H1 (cell line): ENCODE measurements at places on chromosomes 6 and 20. TPM values are rescaled to one million over a fixed set of nuclear protein-coding genes. Genes with fewer than 3 reads are reported as not detected.

DNA sequence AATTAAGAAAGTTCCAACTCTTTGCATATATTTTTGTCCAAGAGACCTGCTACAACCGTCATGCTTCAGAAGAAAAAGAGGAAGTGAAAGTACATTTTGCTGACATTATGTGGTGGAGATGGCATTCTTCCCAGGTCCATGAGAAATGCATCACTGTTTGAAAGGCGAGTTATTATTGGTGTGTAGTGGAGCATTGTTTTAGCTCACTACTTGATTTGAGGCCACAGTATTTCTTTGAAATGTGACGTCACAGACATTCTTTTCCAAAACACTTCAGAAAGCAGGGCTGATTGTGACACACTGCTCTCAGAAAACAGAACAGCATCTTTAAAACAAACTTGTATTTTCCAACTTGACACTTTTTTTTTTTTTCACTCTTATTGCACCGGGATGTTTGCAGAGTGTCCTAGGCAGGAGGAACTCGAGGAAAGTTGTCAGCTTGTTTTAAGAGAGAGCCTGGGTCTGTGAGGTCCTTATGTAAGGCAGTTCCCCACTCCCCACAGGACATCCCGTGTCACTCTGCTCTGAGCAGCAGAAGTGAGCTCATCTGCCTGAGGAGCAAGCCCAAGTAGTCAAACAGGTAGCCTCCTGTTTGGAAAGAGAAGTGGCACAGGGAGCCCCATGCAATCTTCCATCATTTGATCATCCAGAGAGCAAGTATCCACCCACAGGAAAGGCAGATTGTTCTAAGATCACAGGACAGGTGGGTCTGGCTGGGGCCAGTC is 1.1 kb downstream of the SPTLC3 start:
- DNase-seq: no peak

GRCh38 chr20:57968120-57968519 is 258.3 kb upstream of the PMEPA1 start:
- DNase-seq: no peak

The HLA-DOB gene
- total RNA-seq: 0.27 TPM in 1 of 2 replicates, not detected in the other

The TCP11 gene
- total RNA-seq: not detected in 2 replicates

- DNase-seq: no peak
Observed at GRCh38 chr6:121201105-121201504, 133.2 kb downstream of the TBC1D32 start.

The COL20A1 gene
- total RNA-seq: 0.17 and 0.19 TPM in 2 replicates

The HS3ST5 gene
- total RNA-seq: 9.9 and 11.2 TPM in 2 replicates

DNA sequence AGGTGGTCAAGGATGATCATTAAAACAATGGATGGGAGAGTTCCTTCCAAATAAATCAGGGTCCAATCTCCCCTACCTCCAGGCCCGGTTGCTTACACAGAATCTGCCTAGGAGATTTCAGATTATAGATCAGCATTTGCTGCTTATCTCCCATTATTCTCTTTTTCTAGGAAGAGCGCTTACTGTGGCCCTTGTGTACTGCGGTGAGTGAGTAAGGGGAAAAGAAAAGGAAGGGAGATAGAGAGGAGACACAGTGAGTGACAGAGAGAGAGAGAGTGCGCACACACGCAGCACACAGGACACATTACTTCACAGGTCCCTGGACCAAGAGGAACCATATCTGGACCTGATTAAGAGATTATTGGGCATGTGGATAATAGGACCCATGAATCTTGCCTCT is 6.2 kb downstream of the LATS1 start:
- DNase-seq: no peak

GRCh38 chr6:144345451-144345850 is 60.3 kb downstream of the UTRN start:
- no peak for DNase-seq

- DNase-seq: no peak
Observed at GRCh38 chr6:45563041-45563440, 185.3 kb upstream of the SUPT3H start.

GRCh38 chr6:29629571-29629970 is 3.4 kb downstream of the GABBR1 start:
- no peak for DNase-seq

The HEY2 gene
- 16.2 and 17.7 TPM in 2 replicates for total RNA-seq

The CD40 gene
- 12.1 and 14.5 TPM in 2 replicates for total RNA-seq

GRCh38 chr6:49464691-49465090 is 1.5 kb downstream of the CENPQ start:
- no peak for DNase-seq

GRCh38 chr6:141682391-141682790 is 450.3 kb upstream of the GJE1 start:
- no peak for DNase-seq

DNA sequence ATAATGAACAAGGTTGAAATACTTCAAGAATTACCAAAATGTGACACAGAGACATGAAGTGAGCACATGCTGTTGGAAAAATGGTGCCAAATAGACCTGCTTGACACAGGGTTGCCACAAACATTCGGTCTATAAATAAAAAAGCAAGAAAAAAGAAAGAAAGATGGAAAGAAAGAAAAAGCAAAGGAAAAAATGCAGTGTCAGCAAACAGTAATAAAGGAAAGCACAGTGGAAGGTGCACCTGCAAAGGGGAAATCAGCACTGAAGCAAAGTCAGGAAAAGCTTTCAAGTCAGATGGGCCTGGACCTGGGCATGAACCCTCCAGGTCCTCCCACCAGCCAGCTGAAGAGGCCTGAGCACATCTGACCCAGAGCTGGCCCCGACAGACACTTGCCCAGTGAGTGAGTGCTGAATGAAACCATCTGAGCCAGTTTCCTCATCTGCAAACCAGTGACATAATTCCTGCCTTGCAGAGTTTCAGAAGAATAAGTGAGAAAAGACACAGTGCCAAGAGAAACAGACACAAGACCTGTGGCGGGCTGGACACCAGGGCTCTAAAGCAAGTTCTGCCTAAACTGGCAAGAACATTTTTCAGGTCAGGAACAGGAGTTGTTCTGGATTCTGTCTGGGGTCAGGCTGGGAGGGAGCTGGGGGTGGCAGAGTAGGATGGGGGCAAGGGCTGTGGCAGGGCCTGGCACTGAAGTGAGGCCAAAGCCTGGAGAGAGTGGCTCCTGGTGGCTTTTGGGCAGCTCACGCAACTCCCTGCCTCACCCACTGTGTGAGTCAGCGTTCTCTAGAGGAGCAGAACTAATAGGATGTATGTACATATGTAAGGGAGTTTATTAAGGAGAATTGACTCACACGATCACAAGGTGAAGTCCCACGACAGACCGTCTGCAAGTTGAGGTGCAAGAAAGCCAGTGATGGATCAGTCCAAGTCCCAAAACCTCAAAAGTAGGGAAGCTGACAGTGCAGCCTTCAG is 23.9 kb upstream of the MICB start:
- no peak for DNase-seq

- DNase-seq: no peak
Observed at GRCh38 chr6:88922775-88923548, 40.5 kb downstream of the RNGTT start.
